ENCODE measurements at places on chromosomes 1 and 21. TPM values are rescaled to one million over a fixed set of nuclear protein-coding genes. Genes with fewer than 3 reads are reported as not detected.
A peak's percentile ranks its signal among the peaks of the same experiment; 100 is the strongest.

Gene S100A3
- not detected for total RNA-seq

Gene NTMT2
- total RNA-seq, result not detected

Gene LCE3C
- not detected for total RNA-seq

Gene ENTREP3
- 32.8 TPM for total RNA-seq

Gene LRRC3
- 2.5 TPM for total RNA-seq

GRCh38 chr1:31621498-31621820 is 4.0 kb downstream of the HCRTR1 start:
- no peak for DNase-seq

GRCh38 chr1:179953974-179954492 is 577 bp upstream of the CEP350 start:
- peak; percentile 54 for DNase-seq

- DNase-seq, result peak; percentile 80
Observed at GRCh38 chr21:33894736-33895288, 20.8 kb downstream of the ATP5PO start.

GRCh38 chr1:155173478-155174323 is at the start of gene TRIM46:
Gene TRIM46 (plus strand): TSS chr1:155173849. CDS start chr1:155173967, 118 bp downstream.
- DNase-seq, result peak; percentile 69

DNA sequence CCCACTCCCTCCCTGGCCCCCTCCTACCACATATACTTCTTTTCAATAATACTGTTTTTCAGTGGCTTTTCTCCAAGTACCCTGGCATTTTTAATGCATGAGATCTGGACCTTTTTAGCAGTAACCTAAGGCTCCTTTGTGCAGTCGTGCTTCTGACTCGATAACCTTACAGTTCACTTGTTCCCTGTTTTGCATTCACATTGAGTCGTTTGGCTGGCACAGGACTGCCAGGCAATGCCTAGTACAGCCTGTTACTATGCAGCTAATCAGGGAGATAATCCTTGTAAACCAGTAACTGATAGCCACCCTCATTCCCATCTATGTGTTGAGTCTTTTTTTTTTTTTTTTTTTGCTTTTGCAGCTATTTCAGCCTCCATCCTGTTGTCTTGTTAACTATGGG is 3.7 kb downstream of the ATP1B1 start:
- no peak for DNase-seq

DNA sequence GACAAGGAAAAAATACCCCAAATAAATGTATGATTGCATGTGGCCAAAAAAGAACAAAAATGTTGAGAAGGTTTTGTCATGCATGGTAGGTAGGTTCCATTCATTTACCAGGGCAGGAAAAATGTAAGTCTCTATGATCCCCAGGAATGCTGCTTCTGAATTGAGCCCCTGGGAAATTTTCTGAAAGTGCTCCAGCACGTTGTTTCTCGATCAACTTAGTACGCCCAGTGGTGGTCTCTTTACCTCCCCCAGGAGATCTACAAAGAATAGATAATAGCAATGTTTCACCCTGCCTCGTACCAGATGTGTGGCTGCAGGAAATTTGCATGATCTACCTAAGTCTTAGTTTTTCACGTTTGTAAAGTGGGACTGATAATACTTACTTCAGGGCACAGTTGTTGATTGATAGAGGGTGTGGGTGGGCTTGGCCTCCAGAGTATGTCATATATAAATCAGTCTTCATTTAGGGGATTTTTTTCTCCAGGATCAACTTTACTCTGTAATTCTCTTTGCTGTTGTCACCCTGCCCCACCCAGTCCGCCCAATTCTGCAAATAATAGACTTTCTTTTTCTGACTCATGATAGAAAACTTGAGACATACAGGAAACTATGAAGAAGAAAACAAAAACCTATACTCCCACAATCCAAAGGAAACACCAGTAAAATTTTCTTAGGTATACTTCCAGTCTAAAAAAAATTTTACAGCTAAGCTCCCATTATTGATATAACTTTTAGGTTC is 462.0 kb upstream of the RUNX1 start:
- DNase-seq, result peak; percentile 51

DNA sequence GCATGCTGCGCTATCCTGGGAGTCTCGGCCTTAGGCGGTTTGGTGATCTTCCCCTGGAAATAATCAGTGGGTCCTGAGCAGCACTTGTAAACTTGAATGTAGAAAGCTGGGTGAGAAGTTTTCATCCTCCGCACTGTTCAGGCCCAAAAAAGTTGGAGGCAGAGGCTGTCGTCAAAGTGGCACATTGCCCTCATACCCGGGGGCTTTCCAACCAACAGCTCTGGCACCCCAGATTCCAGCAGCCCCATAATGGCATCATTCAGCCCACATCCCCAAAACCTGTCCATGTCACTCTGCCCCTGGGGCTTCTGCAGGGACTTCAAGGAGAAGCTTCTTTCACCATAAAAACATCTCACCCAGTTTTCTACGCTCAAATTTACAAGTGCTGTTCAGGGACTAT is 59.3 kb downstream of the TOR1AIP2 start:
- DNase-seq, result no peak
